ENCODE measurements at places on chromosomes 1 and 21. TPM values are rescaled to one million over a fixed set of nuclear protein-coding genes. Genes with fewer than 3 reads are reported as not detected.

C1orf94 gene
- not detected for polyA plus RNA-seq

ODR4 gene
- polyA plus RNA-seq: 19.4 TPM

ICOSLG gene
- not detected for polyA plus RNA-seq

TMIGD3 gene
- not detected for polyA plus RNA-seq

WDR26 gene
- 10.5 TPM for polyA plus RNA-seq

TSSK3 gene
- polyA plus RNA-seq: not detected

KCNT2 gene
- polyA plus RNA-seq: 0.14 TPM

SMCP gene
- not detected for polyA plus RNA-seq

TNFRSF8 gene
- polyA plus RNA-seq: 0.23 TPM

- no peak for DNase-seq
These were observed 86.9 kb downstream of the GRIK3 start for GRCh38 chr1:36947384-36947783.

DNA sequence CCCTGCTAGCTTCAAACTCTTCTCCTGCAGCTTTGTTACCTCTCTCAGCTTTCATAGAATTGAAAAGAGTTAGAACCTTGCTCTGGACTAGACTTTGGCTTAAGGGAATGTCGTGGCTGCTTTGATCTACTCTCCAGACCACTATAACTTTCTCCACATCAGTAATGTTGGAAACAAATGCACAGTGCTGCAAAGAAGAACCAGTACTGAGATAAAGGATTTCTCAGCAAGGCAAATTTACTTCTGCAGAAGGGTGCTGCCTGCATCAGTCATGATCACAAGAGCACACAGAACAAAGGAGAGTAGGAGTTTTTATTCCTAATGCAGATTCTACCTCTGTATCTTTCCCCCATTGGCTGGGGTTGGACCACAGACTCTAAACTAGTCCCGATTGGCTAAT is 621.6 kb upstream of the CHRM3 start:
- DNase-seq: no peak

GRCh38 chr1:109643385-109644230 is 12.3 kb upstream of the GSTM4 start:
- peak; percentile 81 for DNase-seq

DNA sequence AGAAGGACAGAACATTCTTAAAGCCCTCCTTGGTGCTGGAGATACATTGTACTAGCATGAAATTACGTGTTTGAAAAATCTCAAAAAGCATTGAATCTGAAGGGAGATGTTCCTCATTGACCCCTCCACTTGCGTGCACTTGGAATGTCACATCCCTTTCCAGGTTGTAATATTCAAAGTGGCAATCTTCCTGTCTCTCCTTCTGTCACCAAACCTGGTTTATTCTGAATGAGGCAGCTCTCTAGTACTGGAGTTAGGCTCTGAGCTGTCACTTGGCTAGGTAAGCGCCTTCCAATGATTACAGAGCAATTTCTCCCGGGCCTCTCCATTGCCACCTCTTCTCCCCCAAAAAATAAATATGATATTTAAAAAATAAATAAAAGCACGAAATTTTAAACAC is 855 bp downstream of the DSCAM start:
- no peak for DNase-seq

- DNase-seq: no peak
These were observed 356.9 kb upstream of the RUNX1 start for GRCh38 chr21:35405981-35406380.

DNA sequence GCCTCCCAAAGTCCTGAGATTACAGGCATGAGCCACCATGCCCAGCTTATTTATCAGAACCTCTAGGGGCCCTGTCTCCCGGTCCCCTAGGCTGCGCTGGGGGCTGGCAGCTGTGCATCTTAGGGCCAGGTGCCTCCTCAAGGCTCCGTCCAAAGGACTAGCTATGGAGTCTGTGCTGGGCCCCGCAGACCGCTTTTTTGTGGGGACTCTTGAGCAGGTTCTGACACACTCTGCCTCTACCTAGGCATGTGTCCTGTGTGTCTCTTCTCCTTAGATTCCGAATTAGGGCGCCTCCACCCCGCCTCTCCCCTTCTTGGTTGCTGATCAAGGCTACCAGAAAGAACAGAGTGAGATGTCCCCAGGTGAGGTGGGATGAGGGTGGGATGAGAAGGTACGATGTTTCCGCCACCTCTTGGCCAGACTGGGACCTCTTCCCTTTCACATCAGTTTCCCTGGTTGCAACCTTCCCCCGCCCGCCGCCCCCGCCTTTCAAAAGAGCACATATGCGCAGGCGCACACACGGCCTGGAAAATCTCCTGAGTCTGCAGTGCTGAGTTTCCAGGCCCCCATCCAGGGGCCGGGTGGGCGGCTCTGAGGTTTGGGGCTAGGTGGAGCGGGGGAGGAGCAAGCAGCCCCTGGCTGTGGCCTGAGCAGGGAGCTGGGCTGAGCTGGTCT is 5.0 kb upstream of the PTPN7 start:
- no peak for DNase-seq

- no peak for DNase-seq
These were observed 1421.1 kb downstream of the PLA2G4A start for GRCh38 chr1:188249811-188250210.

DNA sequence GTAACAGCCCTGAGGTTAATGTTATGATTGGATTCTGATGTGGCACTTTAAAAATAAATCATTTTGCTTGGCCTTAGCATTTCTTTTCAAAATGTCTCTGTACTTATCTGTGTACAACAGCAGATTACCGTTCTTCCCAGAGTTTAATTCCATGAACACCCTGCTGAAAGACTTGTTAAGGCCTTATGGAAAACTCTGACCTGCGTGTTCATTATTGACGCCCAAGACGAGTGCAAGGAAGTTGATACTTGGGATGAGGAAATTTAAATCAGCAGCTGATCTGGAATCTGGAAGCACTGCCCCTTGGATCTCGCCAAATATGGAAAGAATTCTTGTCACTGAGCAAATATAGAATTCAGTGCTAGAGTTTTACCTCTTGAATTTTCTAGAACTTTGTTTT is 6.7 kb downstream of the ERG start:
- DNase-seq: no peak

- no peak for DNase-seq
These were observed 2.9 kb downstream of the CHAF1B start for GRCh38 chr21:36388096-36388495.

GRCh38 chr21:34594566-34595234 is 20.2 kb downstream of the RCAN1 start:
- DNase-seq: no peak

DNA sequence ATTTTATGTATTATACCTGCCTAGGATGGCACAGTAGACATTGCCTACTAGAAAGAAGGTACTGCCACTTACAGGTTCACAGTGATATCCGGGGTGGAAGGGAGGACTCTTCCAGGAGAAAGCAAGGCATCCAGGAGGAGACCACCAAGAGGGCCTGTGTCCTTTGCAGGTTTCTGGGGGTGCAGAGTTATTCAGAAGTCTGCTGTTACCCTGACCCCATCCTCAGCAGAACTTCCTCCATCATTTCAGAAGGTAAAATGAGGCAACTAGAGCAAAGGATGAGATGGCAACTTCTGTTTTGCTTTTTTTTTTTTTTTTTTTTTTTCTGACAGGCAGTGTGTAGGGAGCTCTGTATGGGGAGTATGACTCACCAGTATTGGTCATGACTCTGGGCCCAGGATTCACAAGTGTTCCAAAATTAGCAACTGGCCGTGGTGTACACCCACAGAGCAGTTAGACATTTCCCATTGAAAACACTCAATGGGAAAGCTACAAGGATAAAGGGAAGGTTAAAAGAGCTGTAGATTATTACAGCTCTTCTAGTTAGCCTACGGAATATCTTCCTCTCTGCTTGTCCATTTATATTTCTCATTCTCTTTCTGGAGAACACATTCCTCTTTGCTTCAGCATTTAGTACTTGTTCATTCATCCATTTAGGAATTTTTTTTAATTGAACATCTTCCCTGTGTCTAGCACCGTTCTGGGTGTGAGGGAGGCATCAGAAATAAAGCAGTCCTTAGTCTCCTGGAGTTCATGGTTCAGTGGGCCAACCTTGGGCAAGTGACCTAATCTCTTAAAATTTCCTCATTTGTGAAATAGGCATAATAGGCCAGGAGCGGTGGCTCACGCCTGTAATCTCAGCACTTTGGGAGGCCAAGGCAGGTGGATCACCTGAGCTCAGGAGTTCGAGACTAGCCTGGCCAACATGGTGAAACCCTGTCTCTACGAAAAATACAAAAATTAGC is 50.5 kb upstream of the PPP2R5A start:
- DNase-seq: peak; percentile 98

DNA sequence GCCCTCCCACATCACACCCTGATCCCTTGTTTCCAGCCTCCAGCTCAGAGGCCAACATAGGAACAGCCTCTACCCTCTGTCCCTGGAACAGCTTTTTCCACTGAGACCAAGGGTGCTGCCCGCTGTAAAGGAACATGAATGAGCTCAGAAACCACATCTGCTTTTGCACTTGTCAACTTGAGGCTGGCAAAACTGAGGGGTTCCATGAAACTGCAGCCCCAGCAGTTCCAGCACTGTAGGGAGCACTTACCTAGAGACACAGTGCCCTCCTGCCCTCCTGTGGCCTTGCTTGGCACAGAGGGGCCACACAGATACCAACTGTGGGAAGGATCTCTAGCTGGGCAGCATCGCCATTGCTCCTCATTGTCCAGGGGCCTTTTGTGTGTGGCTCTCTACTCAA is 51.7 kb downstream of the ITPKB start:
- DNase-seq: no peak

DNA sequence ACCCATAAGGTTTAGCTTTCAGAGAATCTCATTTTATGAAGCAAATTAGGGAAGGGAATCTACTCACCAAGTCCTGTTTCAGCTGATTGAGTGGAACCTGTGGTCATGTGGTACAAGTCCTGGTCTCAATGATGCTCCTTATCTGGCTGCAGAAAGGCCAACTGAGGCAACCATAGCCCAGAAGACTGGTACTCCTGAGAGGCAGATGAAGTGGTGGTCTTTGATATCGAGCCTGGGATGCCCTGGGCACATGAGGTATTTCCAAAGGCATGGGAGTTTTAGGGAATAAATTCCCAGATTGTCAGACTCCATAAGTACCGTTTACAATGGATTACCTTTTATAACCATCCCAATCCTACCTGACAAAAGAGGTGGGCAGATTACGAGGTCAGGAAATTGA is 3.3 kb downstream of the MX1 start:
- DNase-seq: no peak

DNA sequence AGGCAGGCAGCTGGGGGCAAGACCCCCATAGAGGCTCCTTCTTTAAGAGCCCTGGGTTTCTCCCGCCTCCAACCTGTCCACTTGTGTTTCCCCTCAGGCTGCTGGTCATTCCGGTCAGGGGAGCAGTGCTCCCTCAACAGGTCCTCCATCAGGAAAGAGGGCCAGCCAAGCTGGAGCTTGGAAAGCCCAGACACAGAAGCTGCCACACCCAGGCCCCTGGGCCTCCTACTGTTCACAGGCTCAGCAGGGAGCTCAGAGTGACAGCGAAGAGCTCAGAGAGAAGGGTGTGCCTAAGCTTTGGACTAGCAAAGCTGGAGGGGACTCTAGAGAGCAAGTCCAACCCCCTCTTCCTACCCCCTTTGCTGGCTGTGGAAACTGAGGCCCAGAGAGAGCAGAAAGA is 10.3 kb upstream of the CDCP2 start:
- DNase-seq: no peak

DNA sequence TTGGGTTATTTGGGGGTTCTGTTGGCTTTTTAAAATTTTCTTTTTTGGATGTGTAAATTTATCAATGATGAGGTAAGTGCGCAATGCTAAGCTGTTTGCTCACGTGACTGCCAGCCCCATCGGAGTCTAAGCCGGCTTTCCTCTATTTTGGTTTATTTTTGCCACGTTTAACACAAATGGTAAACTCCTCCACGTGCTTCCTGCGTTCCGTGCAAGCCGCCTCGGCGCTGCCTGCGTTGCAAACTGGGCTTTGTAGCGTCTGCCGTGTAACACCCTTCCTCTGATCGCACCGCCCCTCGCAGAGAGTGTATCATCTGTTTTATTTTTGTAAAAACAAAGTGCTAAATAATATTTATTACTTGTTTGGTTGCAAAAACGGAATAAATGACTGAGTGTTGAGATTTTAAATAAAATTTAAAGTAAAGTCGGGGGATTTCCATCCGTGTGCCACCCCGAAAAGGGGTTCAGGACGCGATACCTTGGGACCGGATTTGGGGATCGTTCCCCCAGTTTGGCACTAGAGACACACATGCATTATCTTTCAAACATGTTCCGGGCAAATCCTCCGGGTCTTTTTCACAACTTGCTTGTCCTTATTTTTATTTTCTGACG is 3.1 kb downstream of the OLIG2 start:
- peak; percentile 48 for DNase-seq

GRCh38 chr1:201608635-201609395 is 69.9 kb downstream of the NAV1 start:
- DNase-seq: peak; percentile 78

DNA sequence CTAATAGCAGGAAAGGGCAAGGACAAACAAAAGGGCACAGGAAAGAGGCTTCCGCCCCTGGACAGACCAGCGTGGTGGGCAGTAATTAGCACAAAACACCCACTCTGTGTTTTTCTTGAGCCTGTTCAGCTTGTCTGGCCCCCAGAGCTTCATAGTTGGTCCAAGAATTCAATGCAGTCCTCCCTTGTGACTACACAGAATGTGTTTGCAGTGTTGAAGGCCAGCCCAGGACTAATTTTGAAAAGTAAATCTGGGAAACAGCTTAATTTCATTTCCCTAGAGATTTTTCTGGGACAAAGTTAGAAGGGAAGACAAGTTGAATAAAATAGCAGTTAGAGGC is 49.2 kb upstream of the LMO4 start:
- peak; percentile 27 for DNase-seq

DNA sequence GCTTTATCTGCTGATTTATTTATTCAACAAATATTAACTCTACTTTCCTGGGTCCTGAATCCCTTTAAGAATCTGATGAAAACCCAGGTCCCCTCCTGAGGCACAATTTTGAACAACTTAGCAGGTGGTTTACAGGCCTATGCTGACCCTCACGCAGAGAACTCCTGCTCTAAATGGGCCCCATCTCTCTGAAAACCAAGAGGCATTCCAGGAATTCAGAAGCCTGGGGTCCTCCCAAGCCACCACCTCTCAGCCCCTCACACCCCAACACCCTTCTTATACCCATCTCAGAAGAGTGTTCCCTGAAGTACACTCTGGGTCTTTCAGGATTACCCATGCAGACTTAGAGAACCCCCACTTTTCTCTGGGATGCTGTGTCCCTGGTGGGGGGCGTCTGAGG is 34.5 kb downstream of the LHX4 start:
- DNase-seq: no peak

DNA sequence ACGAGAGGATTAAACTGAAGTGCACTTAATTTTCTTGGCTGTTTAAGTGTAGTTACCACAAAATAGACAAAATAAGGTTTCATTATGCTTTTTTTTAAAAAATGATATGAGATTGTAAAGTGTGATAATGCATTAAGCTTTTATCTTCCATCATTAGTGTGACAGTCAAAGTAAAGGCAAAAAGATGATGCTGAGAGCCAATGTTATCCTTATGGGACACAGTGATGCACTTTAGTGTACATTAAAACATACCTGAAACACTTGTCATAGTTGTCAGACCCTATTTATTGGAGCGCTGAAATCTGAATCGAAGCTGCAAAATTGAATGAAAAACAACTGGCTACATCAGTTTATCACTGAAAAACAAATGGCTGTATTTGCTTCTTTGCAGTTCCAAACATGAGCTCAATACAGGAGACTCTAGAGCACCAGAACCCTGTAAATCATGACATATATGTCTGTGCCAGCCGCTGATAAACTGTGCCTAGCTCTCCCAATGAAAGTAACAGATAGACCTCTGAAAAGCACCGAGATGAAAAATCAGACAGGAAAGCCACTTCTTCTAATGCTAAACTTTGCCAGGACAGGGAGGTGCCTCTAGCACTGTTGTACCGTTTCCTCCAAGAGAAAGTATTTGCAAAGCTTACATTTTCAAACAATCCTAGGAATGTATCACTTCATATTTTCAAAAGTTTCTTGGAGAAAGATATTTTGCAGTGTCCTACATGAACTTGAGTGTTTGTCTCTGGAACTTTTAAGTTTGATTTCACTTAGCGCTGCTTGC is 120.7 kb upstream of the TMPRSS15 start:
- no peak for DNase-seq

Data from GM23248 (cell line).